ENCODE measurements at places on chromosomes 13 and 19.
A peak's percentile ranks its signal among the peaks of the same experiment; 100 is the strongest.

- no peak for DNase-seq
These were observed 244.3 kb downstream of the SHISA2 start for GRCh38 chr13:25807562-25807961.

DNA sequence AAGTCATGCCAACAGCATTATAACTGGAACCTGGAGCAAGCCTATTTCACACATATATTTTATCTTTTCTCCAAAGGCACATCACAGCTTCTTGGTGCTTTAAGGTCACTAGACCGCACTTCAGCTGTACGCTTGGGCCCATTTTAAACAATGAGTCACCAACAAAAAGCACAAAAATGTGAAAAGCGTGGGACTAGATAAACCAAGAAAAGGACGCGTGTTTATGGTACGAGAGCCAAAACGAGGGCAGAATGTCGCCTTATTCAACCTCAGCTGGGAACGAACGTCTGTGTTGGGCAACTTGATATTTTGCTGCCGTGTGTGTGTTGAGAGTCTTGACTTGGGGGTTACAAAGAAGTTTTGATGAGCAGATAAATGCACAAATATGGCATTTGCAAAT lies 9.2 kb upstream of the EHD2 start:
- DNase-seq = no peak

DNA sequence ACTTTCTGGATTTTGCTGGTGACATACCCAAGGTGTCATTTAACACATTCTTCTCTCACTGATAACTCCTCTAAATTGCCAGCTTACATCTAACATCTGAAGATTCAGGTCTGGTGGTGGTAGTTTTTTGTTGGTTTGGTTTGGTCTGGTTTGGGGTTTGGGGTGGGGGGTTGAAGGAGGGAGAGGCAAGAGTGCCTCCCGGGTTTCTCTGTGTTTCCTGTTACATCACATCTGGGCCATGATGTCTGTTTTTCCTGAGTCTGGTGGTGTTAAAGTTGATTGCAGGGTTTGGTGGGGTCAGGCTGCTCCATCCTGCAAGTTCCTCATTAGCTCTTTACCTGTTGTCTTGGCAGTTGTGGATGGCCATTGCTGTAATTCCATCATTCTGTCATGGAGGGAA lies 155.8 kb upstream of the UBL3 start:
- DNase-seq = no peak

DNA sequence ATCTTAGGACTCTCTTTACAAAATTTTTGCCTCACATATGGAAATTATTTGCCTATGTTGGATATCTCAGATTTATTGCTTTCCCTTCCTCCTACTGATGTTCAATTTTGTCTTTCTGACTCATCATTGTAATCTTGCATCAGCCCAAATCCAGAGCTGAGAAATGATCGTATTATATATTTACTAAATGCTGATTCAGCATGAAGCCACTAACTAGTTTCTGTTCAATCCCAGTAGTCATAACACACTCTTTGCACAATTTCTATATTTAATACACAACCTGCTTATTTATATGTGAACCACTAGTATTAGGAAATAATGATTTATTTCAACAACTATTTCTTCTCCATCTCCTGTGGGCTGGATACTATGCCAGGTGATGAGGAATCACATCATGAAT lies 161.1 kb upstream of the PCDH17 start:
- DNase-seq = no peak

- DNase-seq = peak; percentile 40
These were observed 538 bp downstream of the LSM4 start for GRCh38 chr19:18322318-18322758.

GRCh38 chr13:80055847-80056246 lies 285.1 kb downstream of the SPRY2 start:
- DNase-seq = no peak

DNA sequence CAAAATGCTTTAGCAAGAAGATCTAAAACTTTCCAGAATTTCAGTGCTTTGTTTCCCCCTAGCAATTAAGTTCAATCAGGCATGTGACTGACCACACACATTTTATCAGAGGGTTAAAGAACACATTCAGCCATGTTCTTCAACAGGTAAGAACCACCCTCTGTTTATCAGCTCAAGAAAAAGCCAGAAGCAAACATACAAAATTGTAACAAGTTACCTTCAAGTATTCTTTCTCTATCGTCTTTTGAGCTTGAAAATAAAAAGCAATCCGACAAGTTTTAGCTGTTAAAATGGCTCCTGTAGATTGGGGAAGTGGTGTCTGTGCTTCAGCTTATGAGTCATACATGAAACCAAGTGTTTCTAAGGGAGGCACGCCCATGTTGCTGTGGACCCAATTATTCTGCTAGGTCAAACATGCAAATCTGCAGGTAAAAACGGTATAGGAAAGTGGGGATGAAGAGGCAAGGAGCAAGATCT lies at the start of gene ELF1:
TSS of gene ELF1 (minus strand) at position 306 of the 477 bp plus-strand sequence. CDS start 37,262 bp downstream, outside the sequence.
- DNase-seq = peak; percentile 84

DNA sequence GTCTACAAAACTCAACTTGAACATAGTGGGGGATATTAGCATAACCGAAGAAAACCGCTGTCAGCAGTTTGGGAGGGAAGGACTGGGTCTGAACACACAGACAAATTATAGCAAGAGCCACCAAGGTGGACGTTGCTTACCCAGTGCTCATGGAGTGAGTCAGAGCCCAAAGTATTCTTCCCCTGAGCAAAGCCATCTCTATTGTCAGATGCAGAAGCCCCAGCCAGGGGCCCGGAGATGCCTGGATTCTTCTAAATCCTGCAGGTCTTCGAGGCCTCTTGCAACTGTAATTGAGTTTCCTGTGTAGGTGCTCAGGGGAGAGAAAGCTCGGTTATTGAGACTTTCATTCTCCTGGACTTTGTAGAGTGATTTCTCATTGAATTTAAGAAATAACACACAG lies 384.5 kb downstream of the IRS2 start:
- no peak for DNase-seq

GRCh38 chr19:13026462-13027370 lies 31.4 kb downstream of the NFIX start:
- no peak for DNase-seq

DNA sequence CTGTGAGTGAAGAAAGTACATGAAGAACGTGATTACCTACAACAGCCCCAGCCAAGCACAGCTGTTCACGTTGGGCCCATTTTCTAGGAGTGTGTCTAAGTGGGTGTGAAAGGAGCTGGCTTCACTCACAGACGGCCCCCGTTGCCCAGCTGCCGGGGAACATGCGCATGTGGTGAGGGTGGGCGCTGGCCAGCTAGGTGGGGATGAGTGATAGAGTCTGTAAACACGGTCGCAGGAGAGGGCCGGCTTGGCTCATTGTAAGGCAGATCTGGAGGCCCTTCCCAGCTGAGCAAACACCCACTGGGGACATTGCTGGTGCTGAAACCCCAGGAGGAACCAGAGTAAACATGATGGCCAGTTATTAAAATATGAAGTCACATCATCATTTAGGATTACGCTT lies 160.5 kb downstream of the TEX29 start:
- DNase-seq = no peak

GRCh38 chr19:10514211-10515145 lies 2.8 kb downstream of the S1PR5 start:
- peak; percentile 49 for DNase-seq

GRCh38 chr19:15372891-15373301 lies 6.7 kb downstream of the AKAP8 start:
- no peak for DNase-seq

DNA sequence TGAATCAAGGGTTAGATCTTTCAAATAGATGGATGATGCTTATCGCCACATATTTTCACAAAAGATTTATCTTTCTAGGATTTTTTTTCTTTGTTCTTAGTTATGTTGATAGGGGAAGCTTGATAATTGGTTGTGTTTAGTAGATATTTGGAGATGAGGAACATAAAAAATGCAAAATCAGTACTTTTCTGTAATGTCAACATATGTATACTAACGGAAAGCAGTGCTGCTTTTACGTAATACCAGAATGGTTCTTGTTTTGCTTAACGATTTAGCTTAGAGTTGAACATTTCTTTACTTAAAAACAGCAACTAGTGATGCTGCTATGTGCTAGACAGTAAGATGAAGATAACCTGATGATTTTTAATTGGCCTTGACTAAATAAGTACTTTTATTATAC lies 3.0 kb downstream of the ZMYM2 start:
- no peak for DNase-seq

- no peak for DNase-seq
These were observed 34.3 kb downstream of the ZNF536 start for GRCh38 chr19:30406220-30407067.

- DNase-seq = no peak
These were observed 454.5 kb downstream of the IRS2 start for GRCh38 chr13:109331898-109332297.

- DNase-seq = no peak
These were observed 22.1 kb downstream of the MYO9B start for GRCh38 chr19:17097593-17098126.

GRCh38 chr19:11164879-11165406 lies 9.4 kb upstream of the SPC24 start:
- no peak for DNase-seq

GRCh38 chr13:92589955-92590354 lies 636.7 kb upstream of the GPC6 start:
- DNase-seq = no peak

DNA sequence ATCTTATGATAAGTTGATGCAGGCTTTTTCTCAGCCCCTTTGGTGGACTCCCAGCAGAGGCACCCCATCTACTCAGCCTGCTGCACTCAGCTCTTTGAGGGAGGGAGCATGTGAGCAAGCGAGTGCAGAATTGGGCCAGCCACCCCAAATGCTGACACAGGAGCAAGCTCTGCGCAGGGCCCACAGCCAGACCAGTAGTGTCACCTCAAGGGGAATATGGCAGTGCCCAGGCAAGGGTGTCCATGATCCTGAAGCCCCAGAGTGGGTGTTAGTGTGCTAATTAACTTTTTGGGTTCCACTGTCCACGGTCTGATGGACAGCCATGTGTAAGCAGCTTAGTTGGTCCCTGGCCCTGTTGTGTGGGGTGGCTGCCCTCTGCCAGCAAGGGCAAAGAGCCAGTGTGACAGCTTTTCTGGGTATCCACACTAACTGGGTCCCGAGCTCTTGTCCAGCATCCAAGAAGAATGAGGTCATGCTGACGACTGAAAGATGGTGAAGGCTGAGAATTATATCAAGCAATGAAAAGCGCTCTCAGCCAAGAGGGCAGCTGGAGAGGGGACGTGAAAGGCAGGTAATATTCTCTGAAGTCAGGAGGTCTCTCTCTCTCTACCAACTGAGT lies 898.3 kb upstream of the PCDH9 start:
- no peak for DNase-seq

- no peak for DNase-seq
These were observed 112.8 kb upstream of the PABPC3 start for GRCh38 chr13:24983094-24983493.

GRCh38 chr13:113651511-113652403 lies 6.2 kb downstream of the ATP4B start:
- no peak for DNase-seq

DNA sequence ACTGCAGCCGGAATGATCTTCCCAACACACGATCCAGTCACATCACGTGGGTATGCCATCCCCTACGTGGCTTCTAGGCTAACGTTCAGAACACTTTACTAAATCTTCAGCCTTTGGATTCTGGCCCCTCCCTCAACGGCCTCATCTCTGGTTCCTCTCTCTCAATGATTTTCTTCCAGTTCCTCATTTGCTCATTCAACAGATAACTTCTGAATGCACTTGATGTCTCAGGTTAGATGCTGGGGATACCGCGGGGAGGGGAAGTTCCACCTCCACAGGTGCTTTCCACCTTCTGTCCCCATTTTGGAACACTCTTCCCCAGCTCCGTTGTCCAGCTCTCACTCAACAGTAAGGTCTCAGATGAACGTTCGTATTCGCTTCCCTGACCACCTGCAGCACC lies 66.1 kb downstream of the ATP7B start:
- no peak for DNase-seq

- DNase-seq = no peak
These were observed 47.9 kb downstream of the COL4A1 start for GRCh38 chr13:110258876-110259631.

- no peak for DNase-seq
These were observed 7.0 kb upstream of the SPACA6 start for GRCh38 chr19:51686171-51686570.

DNA sequence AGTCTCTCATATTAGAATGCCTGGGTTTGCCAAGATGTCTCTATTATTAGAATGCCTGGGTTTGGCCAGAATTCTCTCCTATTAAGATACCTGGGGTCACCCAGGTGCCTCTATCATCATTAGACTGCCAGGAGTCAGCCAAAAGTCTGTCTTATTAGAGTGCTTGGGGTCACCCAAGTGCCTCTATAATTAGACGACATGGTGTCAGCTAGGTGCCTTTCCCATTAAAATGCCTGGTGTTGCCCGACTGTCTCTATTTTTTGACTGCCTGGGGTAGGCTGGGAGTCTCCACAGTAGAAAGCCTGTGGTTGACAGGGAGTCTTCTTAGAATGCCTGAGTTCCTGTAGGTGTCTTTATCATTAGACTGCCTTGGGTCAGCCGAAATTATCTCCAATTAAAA lies 1536.6 kb downstream of the UQCRFS1 start:
- no peak for DNase-seq

GRCh38 chr13:110689711-110690110 lies 16.2 kb downstream of the CARS2 start:
- DNase-seq = no peak

DNA sequence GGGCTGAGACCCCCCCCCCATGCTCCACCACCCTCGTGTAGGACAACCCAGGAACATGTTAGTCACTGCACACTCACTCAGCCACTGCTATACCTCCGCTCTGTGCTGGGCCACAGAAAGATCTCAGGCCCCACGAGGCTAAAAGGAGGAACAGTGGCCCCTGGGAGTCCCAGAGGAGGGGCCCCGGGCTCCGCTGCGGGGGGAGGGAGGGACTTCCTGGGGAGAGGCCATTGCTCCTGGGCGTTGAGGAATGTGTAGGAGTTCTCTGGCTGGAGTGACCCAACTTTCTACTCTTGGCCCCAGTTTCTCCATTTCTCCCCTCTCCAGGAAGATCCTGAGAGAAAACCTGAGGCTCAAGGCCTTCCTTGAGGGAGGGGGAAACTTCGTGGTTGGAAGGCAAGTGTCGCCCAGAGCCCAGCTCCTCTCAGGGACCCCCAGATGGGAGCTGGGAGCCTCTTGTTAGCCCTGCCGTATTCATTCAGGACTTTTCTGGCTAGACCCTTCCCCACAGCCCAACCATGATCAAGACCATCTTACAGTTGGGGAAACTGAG lies 13.6 kb downstream of the ONECUT3 start:
- no peak for DNase-seq

DNA sequence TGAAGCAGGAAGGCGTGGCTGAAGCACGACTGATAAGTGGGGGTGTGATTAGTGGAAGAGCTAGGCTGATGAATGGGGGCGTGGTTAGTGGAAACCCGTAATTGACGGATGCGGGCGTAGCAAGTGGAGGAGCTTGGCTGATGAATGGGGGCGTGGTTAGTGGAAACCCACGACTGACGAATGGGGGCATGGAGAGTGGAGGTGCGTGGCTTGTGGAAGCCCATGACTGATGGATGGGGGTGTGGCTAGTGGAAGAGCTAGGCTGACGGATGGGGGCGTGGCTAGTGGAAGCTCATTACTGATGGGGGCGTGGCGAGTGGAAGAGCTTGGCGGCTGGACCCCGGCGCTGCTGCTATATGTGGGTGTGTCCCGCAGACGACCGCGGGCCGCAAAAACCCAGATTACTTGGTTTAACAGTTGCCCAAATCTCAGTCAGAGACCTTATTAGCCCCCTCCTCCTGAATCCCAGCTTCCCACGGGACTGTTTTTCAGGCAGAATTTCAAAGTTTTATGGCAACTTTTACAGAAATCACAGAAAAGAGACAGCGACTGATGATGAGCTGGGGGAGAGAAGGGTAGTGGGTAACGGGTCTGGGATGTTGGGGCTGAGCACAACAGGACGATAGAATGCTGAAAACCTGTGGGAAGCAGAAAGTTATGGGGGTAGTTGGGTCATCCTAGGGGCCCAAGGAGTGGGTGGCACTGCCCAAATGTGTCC lies 9.0 kb upstream of the MEIS3 start:
- DNase-seq = peak; percentile 91

- no peak for DNase-seq
These were observed 87.2 kb upstream of the ZNF507 start for GRCh38 chr19:32258167-32258566.
